ENCODE measurements at places on chromosomes 12 and 14.
A peak's percentile ranks its signal among the peaks of the same experiment; 100 is the strongest.

DNA sequence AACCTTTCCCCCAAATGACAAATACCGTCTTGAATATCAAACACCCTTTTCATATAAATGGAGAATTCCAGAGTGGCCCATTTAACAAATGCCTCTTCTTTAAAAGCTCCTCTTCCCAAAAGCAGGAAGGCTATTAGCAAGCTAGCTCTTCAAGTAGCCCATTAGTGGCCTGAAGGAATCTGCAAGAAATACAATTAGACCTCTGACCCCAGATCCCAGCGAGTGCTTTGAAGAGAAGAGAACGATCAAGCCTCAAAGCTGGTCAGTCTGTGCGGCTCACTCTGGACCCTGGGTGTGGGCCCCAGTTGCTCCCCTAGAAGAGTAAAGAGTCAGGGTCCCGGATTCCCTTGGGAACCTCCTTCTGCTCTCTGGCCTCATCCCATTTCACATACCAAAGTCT is 325.6 kb downstream of the NUAK1 start:
- no peak for DNase-seq

DNA sequence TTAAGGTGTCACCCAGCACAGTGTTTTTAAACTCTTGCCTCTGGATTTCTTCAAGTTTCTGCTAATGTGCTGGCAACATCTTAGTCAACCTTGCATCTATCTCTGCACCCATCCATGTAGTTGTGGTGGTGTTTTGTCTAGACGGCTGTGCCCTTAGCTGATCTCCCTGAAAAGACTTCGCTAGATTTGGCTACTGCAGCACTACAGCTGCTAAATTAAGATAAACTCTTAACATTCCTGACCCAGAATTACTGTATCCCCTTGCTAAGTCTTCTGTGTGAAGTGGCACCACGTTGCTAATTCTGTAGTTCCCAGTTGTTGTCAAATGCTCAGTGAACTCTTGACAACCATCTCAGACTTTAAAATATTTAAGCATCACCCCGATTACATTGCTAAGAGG is 66.8 kb downstream of the SRGAP1 start:
- DNase-seq: no peak

DNA sequence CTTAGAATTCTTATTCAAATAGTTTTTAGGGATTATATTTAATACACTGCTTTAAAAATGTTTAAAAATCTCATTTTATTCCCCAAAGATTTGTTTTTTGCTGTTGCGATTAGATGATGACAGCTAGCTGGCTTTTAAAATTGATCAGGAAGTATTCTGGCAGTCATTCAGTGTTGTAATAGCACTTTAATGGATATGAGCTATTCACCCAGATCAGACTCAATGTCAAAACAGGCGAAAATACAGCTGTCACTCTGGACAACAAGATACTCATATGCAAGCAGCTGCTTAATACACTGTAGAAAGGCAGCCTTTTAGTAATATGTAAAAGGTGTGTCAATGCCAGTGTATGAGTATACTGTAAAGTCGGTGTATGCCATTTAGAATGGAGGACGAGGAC is 91.7 kb downstream of the NPAS3 start:
- DNase-seq: no peak

GRCh38 chr14:70020352-70021170 is 141.3 kb downstream of the SMOC1 start:
- no peak for DNase-seq

DNA sequence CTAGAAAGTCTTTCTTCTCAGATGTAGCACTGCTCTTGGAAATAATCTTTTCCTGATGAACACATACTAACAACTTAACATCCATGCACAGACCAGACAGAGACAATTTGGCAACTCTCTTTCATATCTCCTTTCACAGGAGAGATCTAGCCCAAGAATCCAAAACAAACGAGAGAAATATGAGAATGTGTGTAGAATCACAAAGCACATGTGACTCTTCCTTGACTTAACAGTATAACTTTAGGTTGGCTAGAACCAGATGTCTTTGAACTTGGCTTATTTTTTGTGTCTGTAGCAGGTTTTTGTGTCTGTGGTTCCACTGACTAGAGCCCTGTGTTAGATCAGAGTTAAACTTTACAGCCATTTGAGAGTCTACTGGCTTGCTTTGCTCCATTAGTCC is 114.2 kb downstream of the STXBP6 start:
- no peak for DNase-seq

GRCh38 chr12:91178781-91179180 is 3.8 kb downstream of the DCN start:
- no peak for DNase-seq

GRCh38 chr12:56011509-56012090 is 9.2 kb upstream of the IKZF4 start:
- DNase-seq: no peak

DNA sequence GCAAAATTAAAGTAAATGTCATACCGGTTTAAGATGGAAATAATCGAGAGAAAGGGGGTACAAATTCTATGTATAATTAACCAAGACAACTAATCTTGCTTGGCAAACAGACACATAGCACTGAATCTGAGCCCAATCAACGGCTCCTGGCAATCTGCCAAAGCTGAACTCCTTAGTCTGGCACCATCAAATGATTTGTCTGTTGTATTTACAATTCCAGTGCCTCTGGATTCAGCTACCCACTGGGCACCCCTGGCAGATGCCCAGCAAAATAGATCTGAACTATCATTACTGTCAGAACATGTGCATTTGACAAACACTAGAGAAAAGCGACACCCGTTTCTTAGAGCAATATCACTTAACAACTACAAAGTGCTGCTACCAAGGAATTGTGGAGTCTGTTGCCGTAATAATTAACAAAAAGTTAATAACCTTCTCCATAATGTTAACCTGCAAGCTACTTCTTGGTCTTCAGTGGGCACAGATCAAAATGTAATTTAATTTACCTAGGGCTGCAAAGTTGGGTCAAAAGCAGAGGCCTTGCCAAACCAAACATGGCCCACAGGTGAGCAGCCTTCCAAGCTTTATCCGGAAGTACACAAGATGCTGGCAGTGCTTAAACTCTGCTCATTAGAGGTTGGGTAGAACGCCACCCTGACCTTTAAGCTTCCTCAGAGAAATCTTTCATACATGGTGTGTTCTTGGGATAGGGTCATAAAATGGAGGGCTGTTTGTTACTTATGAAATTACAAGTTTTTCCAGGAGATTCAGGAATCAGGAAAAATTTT is 7.6 kb downstream of the EGLN3 start:
- no peak for DNase-seq

DNA sequence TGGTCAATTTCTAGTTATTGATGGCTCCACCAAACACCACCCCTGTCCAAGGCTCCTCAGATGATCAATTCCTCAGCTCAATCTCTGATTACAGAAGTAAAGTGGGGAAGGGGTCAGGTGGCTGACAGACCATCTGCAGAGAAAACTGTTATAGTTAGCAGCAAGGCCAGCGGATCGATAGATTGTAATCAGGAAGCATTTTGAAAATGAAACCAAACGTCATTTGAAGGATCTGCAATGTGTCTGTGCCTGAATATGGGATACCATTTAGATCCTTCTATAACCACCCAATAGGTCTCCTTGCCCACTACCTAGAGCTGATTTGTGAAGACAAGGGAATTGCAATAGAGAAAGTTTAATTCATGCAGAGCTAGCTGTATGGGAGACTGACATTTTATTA is 11.6 kb downstream of the HCAR2 start:
- no peak for DNase-seq

DNA sequence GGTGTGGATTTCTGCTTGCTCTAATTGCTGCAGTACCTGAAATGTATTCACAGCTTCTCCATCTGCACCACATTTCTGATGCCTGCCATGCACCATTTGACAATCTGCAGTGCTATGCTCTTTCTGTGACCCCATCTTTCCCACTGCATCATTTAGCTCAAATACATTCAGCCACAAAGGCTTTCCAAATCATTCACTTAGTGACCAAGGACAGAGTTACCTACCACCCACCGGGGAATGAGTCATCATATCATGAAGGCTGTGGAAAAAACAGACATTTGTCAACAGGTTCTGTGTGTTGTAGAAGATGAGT is 465.5 kb upstream of the ATP2B1 start:
- DNase-seq: peak; percentile 17

DNA sequence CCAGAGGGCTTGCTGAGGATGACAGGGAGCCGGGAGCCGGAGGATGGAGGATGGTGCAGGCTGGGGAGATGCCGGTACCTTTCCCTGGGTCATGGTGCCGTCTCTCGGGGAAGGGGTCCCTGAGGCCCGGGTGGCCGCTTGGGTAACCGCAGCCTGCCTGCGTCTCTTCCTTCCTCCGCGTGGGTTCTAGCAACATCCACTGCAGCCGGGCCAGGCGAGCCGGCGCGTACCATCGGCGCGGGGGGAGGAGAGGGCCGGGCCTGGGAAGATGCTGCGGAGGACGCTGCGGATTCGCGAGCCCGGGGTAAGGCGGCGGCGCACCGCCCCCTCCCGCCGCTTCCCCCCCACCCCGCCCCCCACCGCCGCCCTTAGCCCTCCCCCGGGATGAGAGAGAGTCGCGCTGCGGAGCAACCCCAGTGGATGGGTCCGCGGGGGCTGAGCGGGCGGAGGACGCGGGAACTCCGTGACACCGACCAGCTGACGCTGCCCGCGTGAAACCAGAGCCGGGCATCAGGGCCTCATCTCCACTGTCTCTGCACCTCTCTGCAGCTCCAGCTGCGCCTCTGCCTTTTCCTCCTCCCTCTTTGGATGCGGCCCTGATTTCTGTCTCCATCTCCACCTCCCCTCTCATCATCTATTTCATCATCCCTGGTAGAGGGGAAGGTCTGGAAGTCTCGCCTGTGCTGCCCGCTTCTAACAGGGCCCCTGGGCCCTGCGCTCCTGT is at the start of gene FAIM2:
TSS of gene FAIM2 (minus strand) at position 201 of the 724 bp plus-strand sequence. CDS start at position 93, 108 bp downstream.
- no peak for DNase-seq

DNA sequence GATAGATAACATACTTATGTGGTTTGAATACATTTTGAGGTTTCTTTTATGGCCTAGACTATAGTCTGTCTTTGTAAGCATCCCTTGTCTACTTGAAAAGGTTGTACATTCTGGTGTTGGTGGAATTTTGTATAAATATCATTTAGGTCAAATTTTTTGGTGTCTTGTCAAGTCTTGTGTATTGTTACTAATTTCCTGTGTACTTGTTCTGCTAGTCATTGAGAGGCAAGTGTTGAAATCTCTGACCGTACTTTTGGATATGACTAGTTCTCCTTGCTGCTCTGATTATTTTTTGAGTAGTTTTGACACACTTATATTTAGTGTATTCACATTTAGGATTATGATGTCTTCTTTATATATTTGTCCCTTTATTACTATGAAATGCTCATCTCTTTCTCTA is 219.6 kb downstream of the CCDC91 start:
- DNase-seq: peak; percentile 35

DNA sequence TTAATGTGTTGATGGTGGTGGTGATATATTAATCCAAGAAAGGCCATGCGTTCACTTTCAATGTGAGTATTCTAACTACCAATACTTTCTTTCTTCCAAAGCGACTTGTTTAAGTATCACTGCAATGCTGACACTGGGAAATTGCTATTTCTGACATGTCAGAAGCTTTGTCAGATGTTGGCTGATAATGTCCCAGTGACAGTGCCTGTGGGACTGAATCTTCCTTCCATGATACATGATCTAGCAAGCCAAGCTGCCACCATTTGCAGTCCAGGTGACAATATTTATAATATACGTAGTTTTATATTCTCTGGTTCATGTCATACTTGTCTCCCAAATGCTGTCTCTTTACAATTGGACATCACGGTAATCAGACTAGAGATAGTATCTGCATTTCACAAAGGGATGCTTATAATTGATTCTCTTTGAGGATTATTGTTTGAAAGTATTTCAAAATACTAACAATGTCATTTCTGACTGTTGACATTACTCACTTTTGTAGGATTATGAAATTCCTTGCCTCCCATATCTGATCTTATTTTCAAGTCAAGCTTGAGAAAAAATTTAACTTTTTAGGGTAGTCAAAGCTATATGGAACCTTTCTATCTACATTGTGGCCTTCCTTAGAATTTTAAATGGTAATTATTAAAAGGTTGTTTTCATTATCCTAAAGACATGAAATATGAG is 57.3 kb downstream of the KNTC1 start:
- no peak for DNase-seq

DNA sequence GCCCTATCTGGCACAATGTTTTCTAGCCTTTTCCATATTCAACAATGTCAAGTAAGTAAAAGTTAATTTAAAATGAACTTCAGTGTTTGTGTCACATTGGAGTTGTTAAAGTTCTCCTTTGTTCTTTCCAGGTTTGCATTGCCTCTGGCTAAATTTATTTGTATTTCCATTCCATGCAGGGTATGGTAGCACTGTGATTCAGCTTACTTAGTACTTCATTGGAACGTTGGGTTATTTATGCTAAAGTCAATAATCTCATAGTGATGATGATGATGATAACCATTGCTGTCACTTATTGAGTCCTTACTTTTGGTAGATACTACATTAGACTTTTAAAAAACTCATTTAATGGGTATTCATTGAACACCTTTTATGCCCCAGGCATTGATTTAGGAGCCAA is 286.9 kb downstream of the RAD51B start:
- DNase-seq: no peak

GRCh38 chr12:98002887-98003493 is 512.4 kb upstream of the TMPO start:
- peak; percentile 10 for DNase-seq

- DNase-seq: no peak
These were observed 94.2 kb downstream of the PLEKHA5 start for GRCh38 chr12:19223695-19224094.

- no peak for DNase-seq
These were observed 21.9 kb upstream of the CERS5 start for GRCh38 chr12:50188875-50189575.

DNA sequence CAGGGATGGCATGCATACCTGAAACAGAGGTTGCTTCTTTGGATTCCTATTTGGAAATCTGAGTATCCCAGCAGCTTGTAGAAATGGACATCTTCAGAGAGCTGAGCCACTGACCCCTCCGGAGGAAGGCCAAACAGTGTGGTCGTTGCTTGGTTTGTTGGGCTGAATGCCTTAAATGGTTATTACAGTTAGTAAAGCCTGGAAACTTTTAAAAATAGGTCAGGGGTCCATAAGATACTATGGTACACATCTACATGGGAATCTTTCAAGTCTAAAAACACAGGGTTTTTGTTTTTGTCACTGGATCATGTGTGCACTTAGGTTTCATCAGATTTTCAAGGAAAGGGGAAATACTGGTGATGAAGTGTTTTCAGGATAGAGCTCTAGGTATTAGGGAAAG is 7.7 kb downstream of the DYRK2 start:
- no peak for DNase-seq

GRCh38 chr12:105281694-105282049 is 45.7 kb upstream of the APPL2 start:
- DNase-seq: no peak
